ENCODE measurements at places on chromosomes 5 and 9.

- no peak for DNase-seq
These were observed 60.6 kb downstream of the TNFSF15 start for GRCh38 chr9:114745108-114745848.

- DNase-seq, result no peak
These were observed 444.8 kb downstream of the TLR4 start for GRCh38 chr9:118148990-118149389.

DNA sequence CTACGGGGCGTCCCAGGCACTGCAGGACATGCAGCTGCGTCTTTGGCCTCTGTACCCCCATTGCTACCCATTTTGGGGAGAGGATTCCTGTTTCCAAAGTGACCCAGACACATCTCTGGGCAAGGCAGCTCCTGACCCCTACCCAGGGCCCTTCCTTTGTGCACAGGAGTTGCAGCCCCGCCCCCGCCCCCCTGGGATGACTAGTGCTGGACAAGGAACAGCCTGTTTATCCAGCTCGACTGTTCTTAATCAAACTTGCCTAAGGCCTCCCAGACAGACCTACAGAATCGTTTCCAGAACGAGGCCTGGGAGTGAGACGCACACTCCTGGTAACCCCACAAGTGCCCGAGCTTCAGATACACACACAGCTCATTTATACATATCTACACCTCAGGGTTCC is 13.2 kb downstream of the DIPK1B start:
- DNase-seq, result no peak

DNA sequence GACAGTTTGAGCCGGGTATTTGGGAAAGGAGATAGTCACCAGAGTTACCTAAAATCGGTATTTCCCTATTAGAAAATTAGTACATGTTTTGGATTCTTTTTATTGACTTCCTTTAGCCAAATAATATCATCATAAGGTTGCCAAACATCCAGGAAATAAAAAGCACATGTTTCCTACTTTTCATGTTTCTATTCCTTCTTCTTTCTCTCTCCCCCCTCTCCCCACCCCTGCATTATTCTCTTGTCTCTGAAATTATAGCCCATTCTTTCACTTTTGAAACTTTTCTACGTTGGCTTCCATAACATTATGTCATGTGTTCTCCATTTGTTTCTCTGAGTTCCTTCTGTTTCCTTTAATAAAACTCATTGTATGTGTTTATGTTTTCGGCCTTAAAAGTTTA is 161.9 kb downstream of the ALDH1A1 start:
- peak; percentile 86 for DNase-seq

GRCh38 chr9:2321523-2322148 is 300.0 kb upstream of the VLDLR start:
- DNase-seq, result no peak

DNA sequence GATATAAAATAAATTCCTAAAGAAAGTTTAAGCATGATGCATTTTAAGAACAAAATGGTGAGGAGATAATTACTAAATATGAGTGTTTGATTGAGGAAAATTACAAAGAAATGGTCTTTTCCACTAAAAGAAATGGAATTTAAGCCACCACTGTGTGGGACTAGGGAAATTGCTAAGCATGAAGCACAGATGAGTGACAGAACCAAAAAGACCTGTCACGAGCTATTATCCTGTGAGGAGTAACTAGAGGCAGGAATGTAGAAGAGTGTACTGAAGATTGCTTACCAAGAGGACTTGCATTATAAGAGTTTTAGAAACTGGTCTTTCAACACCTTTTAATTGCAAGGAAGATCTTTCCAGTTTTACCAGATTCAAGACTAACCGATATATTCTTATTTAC is 193.6 kb upstream of the PRR16 start:
- no peak for DNase-seq

DNA sequence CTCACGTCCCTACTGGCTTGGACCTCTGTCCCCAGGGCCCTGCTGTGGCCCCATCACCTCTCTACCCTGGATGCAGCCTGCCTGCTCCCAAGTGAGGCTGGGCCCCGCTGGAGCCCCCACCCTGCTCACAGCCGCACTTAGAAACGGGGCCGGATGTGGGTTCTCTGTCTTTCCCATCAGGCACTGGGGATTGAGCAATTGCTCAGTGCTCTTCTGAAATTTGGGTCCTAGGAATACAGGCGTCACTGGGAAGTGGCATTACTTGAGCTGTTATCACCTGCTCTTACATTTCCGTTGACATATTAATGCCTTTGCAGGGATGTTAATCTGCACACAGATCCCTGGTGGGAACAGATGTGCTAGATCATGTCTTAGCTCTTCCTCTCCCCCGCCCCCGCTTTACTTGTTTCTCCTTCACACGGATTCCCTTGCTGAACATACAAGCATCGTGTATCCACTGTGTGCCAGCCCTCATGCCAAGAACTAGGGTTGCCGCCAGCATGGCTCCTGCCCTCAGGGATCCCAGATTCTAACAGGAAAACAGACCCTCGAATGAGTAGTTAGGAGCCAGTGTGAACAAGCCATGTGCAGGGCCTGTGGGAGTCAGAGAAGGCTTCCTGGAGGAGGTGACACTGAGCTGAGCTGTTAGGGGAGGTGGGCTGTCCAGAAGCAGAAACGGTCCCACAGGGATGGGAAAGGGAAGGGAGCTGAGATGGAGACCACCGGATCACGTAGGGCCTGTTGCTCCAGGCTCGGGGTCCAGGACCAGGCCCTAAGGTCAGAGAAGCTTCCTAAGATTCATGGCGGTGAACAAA is 65.1 kb downstream of the NEK6 start:
- no peak for DNase-seq

DNA sequence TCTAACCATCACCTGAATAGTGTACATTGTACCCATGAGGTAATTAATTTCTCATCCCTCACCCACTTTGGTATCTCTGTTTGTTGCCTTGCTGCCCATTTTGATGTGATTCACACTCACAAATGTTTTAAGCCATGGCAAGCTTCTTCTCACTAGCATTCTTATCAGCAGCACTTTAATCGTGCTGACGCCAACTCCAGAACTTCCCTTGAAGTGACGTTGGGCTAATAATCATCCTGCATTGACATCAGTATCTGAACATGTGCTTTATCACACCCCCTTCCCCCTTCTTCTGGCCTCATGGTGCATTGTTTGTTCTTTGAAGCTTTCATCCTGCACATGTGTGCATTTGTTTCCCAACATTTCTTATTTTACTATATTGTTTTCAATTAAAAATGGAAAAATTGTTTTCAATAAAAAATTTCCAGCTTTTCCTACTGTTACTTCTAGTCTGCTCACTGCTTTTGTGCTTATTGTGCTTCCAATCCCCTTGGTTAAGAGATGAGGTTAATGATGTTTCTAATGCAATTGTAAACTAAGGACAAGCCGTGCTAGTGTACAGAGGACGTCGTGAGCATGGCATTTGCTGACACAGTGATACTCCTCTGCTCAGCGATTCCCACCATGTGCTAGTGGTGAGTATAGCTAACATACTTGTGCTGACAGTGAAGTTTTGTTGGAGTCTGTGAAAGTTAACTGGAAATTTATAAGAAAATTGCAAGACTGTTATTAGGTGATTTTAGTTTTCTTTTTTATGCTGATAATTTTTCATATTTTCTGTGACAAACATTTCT is 238.5 kb downstream of the KDM4C start:
- DNase-seq, result no peak

- no peak for DNase-seq
These were observed 45.0 kb upstream of the ACO1 start for GRCh38 chr9:32339424-32339823.

DNA sequence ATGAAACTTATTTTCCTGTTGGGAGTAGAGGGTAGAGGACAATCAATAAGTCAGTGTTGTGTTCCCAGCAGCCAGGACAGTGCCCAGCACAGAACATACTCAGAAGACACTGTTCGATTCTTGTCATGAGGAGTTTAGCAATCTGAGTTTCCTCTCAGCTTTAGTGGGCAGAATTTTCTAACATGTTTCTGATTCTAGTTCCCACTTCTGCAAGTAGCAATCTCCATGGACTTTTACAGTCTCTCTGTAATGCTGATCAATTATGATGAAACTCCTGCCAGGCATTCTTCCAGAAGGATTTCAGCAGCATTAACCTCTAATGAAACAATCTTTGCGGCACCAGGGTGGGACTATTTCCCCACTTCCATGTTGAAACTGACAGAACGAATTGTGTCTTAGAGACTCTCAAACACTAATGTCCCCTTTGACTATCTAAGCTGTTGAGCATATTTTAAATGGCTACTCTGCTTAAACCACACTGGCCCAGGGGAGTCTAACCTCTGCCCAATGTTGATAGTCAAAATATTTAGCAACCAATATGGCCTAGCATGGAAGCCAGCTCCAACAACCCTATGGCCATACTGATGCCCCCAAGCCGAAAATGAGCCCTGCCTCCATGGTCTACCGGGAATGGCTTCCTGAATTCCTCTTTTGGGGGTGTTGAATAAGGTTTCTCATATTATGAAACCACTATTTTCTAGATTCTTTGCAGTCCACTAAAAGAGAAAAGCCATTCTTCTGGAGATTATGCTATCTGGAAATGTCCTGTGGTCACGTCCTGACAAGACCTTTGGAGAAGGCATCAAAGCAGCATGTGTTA is 484.3 kb downstream of the BNC2 start:
- peak; percentile 6 for DNase-seq

GRCh38 chr5:92912283-92912682 is 668.7 kb downstream of the NR2F1-AS1 start:
- DNase-seq, result no peak

- no peak for DNase-seq
These were observed 242.6 kb upstream of the PAPPA start for GRCh38 chr9:115910959-115911358.

- DNase-seq, result no peak
These were observed 34.8 kb upstream of the PRDM12 start for GRCh38 chr9:130629443-130630070.

GRCh38 chr9:129021091-129021490 is 7.0 kb downstream of the SH3GLB2 start:
- no peak for DNase-seq

GRCh38 chr5:54659700-54660131 is 142.2 kb downstream of the SNX18 start:
- no peak for DNase-seq

DNA sequence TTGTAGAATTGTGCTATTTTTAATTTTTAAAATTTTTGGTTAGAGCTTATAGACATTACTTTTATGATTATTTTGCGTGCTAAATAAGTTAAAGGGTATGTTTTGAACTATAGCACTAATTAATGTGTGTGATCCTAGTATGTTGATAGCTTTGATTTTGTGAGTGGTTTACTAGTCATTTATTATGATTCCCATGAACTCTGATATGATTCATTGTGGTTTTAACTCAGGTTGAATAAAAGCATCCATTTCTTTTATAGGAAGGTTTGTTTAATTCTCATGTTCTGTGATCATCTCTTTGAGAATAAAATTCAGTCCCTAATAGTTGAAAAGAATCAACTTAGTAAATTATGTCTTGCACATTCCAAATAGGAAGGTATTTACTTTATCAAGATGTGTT is 22.5 kb downstream of the C5orf22 start:
- no peak for DNase-seq

GRCh38 chr5:5155617-5156016 is 15.5 kb downstream of the ADAMTS16 start:
- no peak for DNase-seq

DNA sequence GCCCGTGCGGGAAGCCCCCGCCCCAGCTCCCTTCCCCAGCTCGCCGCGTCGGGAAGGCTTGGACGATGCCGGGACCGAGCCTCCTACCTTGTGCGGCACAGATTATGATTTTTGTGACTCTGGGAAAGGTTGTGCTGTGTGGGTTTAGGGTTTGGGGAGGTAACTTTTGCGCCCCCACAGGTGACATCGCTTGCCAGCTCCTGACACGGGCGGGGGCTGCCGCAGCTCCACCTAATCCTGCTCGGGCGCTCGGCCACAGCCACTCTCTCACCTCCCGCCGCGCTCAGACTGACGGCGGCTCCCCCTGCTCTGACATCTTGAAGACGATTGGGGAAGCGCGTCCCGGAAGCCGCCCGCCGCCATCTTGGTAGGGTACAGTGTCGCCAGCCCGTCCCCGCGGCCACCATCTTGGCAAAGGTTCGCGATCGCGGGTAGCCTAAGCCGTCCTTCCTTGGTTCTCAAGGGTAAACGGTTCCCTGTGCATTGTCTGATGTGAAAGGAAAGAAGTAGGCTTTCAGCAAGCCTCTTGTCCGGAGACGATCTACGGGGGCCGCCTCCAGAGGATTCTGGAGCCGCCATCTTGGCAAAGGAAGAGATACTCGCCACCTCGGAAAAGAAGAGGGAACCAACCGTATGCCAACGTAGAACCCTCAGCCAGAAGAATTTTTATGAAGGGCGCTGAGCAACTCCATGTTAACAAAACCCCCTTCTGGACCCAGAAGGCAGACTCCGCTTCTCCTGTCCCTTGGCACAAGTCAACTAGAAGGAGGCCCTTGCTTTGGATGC is 1.8 kb upstream of the NR3C1 start:
- peak; percentile 83 for DNase-seq
